ENCODE measurements at places on chromosomes 7 and 10.
A peak's percentile ranks its signal among the peaks of the same experiment; 100 is the strongest.

GRCh38 chr7:121872831-121873288 is at the start of gene PTPRZ1:
TSS of gene PTPRZ1 (plus strand) at chr7:121873161. CDS start at chr7:121873500, 339 bp downstream.
- peak; percentile 88 for DNase-seq

DNA sequence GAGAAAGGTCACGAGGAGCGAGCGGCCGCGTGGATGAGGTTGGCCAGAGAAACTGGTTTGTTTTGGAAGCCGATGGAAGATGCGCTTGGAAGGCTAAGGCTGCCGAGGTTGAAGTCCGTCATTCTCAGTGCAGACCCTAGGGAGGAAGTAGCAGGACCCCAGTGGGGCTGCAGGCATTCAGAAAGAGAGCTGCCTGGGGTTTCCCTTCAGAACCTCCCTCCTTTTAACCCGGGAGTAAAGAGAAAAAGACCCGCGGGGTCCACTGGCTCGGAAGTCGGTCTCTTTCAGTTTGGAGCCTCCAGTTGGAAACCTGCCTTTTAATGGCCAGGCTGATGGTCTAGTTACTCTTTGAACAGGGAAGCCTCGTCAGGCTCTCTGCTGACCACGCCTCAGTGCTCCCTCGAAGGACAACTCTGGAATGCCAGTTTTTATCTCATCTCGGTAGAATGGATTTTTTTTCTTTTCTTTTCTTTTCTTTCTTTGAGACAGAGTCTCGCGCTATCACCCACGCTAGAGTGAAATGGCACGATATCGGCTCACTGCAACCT is 188.6 kb downstream of the CUX1 start:
- DNase-seq, result no peak

GRCh38 chr7:959271-959670 is 4.8 kb upstream of the ADAP1 start:
- no peak for DNase-seq

DNA sequence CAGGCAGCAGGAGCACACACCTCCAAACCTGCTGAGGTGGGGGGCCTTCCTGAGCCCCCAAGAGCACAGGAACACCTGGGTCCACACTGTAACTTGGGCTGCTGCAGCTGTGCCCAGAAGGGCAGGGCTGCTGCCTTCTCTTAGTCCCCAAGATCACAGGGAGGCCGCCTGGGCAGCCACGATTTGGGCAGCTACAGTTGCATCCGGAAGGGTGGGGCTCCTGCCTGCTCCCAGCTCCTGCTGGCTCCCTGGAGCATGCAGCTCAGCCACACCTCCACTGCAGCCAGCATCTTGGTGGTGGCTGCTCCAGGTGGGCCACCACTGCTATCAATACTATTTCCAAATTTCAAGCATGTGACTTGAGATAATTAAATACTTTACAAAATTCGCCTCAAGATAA is 38.5 kb upstream of the AGMO start:
- no peak for DNase-seq

GRCh38 chr10:48764486-48764885 is 79.8 kb downstream of the WDFY4 start:
- no peak for DNase-seq

- no peak for DNase-seq
Measured at GRCh38 chr10:99421233-99421739, 9.1 kb downstream of the GOT1 start.

DNA sequence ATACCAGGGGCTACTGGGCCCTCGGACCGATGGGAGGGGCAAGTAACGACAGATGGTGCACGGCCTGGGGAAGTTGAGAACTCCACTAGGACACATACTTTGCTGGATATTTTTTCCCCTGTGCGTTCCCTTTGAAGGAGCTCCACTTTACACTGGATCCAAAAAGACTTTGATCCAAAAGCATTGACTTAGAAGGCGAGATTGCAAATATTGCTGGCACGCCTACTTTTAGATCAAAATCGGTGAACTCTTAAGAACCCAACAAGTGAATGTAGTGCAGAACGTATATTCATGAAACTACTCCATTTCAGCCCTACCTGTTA is 436 bp upstream of the SLC25A13 start:
- no peak for DNase-seq

GRCh38 chr10:62559481-62560200 is 185.5 kb downstream of the ZNF365 start:
- DNase-seq, result no peak

GRCh38 chr10:47376522-47377220 is 7.4 kb downstream of the ZNF488 start:
- no peak for DNase-seq

GRCh38 chr10:68348265-68348741 is 15.6 kb upstream of the PBLD start:
- peak; percentile 75 for DNase-seq

DNA sequence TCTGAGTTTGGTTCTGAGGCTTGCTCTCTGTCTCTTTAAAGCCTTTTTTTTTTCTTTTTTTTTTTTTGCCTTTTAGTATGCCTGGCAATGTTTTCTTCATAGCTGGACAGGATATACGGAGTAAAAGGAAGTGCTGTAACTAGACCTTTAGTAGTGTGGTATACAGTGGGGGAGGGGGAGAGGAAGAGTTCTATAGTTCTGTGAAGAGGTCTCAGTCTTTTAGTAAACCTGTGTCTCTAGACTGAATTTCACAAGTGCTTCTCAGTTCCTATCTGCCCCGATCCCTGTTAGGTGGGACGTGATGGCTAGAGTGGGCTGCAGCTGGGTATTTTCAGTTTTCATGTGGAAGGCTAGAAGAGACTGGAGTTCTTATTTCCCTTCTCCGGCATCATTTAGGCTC is 3.1 kb upstream of the ABCC2 start:
- DNase-seq, result no peak

GRCh38 chr7:19101472-19101871 is 16.0 kb downstream of the TWIST1 start:
- no peak for DNase-seq

DNA sequence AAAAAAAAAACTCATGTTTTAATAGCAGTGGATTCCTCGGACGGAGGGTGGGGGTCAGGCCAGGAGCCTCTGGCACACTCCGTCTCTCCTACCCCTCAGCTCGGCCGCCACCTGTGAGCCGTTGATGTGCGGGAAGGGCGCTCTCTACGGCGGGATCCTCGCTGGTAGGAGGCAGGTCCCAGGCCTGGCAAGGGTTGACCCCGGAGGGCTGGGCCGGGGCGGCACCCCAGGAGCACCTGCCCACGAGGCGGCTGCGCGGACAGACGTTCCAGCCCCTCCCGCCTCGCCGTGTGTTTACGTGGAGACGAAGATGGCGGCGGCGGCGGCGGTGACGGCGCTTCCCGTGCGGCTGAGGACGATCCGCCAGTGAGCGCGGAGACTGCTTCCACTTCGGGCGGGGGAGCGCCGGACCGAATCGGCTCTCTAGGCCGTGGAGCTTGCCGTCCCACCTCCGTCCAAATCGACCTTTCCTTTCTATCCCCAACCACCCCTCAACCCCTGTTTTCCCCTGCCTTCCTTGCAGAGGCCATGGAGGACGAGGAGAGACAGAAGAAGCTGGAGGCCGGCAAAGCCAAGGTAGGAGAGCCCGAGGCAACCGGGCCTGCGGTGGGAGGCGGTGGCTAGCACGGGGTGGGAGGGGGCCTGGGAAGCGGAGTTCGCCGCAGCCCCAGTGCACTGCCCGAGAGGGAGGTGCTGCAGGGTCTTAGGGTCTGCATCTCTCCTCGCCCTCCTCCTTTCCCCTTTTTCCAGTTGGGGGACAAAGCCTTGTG is at the start of gene AKAP9:
AKAP9 (plus strand) TSS at position 291 of the 770 bp plus-strand sequence; CDS start at position 529, 238 bp downstream.
- peak; percentile 90 for DNase-seq

GRCh38 chr10:77983384-77984341 is 45.7 kb downstream of the POLR3A start:
- DNase-seq, result no peak

DNA sequence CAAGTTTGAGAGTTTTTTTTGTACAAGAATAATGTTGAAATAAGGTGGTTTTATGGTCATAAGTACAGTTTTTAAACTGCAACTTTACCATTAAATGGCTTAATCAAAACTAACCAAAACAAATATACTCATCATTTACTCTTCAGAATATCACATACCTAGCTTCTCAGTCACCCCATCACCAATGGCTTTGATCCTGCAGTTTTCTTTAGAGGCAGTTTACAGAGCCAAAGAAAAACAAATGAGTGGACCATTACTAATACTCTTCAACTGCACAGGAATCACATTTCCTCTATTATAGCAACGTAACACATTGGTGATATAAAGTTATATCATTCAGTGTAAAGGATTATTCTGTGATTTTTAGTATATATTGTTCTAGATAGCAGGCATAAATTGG is 576.1 kb upstream of the LRRTM3 start:
- DNase-seq, result no peak

- no peak for DNase-seq
Measured at GRCh38 chr7:4123823-4124222, 558.3 kb upstream of the FOXK1 start.

GRCh38 chr10:60339757-60340156 is 49.9 kb downstream of the ANK3 start:
- no peak for DNase-seq

- DNase-seq, result no peak
Measured at GRCh38 chr10:86657396-86658011, 3.2 kb downstream of the OPN4 start.

GRCh38 chr7:247636-248035 is 42.3 kb upstream of the FOXL3 start:
- DNase-seq, result no peak

GRCh38 chr7:111470998-111471397 is 91.3 kb downstream of the IMMP2L start:
- no peak for DNase-seq

DNA sequence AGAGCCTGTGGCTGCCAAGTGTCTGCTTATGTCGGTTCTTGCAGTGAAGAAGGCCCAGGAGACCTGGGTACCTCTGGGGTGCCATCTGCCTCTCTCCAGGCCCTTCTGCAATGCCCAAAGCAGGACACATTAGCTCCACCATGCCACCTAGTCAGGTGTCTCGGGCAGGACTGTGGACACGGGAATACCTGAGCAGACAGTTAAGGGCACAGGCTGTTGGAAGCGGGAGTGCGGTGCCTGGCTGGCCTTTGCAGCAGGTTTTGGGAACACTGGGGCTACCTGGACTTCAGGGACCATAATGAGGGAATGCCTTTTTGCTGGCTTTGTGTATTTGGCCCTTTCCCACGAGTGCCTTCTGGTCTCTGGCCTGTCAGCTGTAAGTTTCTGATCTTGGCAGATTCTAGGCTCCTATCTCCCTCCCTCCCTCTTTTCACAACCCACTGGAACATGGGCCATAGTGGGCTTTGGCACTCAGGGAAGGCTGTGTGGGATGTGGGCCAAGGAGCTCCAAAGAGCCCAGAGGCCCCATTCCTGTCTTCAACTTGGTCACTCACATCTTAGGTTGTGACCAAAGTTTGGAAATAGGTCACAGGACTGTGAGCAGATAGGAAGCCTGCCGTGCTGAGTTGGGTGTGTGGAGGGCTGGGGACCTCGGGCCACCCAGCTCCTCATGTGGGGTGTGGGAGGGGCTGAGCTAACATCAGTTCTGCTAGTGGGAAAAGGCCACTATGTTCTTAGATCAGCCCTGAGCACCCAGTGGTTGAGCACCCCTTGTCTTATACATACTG is 41.5 kb upstream of the CXCL12 start:
- no peak for DNase-seq

GRCh38 chr10:26593896-26594295 is 103.6 kb upstream of the PDSS1 start:
- DNase-seq, result peak; percentile 54

GRCh38 chr7:4792537-4793126 is 17.2 kb downstream of the AP5Z1 start:
- peak; percentile 13 for DNase-seq
